ENCODE measurements at places on chromosomes 12 and 14.

- no peak for DNase-seq
These were observed 167.4 kb downstream of the C12orf50 start for GRCh38 chr12:87861791-87862190.

GRCh38 chr12:19482551-19483109 is 43.3 kb downstream of the AEBP2 start:
- DNase-seq: no peak

DNA sequence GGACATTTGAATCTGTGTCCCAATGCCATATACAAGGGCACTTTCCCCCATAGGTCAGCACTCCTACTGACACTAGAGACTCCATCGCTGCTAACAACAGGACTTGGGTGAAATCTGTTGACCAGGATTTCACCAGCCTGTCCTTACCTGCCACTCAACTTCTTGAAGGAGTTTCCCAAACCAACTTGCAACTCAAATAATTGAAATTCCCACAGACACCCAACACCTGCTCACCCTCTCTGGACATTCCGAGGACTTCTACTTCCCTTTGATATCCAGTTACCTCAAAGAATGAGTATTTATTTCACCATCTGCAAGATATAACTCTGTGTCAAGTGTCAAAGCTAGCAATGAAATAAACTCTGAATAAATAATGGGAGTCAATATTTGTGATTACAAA is 44.6 kb downstream of the LLPH start:
- no peak for DNase-seq

GRCh38 chr12:25977047-25977446 is 18.6 kb downstream of the RASSF8 start:
- no peak for DNase-seq
